H1 (cell line): ENCODE measurements at places on chromosomes 5 and 9. TPM values are rescaled to one million over a fixed set of nuclear protein-coding genes. Genes with fewer than 3 reads are reported as not detected.

Gene SPEF2
- polyA plus RNA-seq: 0.14 and 0.47 TPM in 2 replicates

Gene CEL
- polyA plus RNA-seq: 1.8 and 2.7 TPM in 2 replicates

Gene TXNDC8
- polyA plus RNA-seq: not detected in 2 replicates

DNA sequence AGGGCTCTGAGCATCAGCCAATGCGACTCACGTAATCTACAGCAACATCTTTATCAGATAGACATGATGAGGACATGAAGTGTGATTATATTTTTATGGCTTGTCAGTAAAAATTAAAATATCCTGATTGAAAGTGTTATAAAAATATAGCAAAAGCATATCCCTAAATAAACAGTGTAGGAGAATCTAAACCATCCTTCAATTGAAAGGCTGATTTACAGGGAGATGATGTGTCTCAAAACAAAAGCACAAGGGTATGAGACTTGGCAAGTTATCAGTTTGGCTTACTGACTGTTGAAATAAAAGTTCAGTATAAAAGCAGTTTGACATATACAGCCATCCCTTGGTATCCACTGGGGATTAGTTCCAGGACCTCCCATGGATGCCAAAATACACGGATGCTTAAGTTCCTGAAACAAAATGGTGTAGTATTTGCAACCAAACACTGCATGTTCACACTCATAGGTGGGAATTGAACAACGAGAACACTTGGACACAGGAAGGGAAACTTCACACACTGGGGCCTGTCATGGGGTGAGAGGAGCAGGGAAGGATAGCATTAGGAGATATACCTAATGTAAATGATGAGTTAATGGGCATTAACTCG is 149.9 kb upstream of the MAP1B start:
- no peak for DNase-seq

GRCh38 chr5:143226872-143227271 is 176.6 kb downstream of the NR3C1 start:
- no peak for DNase-seq

DNA sequence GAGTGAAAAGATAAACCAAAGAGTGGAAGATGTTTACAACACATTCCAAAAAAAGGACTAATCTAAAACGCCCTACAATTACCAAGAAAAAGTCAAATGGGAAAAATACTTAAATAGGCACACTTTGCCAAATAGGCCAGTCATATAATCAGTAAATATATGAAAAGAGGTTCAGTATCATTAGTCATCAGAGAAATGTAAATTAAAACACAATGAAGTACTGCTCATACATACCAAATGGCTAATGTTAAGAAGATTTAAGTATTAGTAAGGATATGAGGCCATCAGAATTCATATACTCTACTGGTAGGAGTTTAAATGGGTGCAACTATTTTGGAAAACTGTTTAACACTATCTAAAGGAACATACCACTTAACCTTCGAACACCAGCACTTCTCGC is 47.6 kb downstream of the ZDHHC21 start:
- no peak for DNase-seq
